ENCODE measurements at places on chromosomes 3 and 15.

DNA sequence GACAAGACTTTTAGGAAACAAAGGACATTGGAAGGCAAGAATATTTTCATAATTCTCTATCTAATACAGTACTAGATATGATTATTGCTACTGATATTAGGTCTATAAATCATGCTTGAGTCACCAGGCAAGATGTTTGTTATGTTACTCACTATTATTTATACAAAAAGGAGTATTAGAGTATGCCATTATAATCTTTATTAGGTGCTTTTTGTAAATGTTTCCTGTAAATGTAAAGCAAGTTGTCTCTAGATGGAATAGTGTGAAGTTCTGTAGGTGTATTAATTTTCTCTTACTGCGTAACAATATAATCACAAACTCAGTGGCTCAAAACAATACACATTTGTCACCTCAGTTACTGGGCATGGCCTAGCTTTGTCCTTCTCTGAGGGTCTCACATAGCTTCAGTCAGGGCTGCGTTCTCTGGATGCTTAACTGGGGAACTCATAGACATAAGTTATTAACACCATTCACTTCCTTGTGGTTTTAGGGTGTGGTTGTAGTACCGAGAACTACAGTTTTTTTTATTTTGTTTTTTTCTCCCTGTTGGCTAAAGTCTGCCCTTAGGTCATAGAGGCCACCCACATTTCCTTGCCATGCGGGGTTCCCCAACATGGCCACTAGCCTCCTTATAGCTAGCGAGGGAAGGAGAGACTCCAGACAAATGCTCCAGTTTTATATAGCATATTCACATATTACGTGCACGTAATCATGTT lies 20.3 kb upstream of the MAP3K13 start:
- no peaks in the 10 kb centered on the region for H3K27me3 ChIP-seq
- peak overlapping the region; percentile 83 for H3K27ac ChIP-seq
- H3K4me1 ChIP-seq: peaks cover 26% of the 10 kb centered on the region
- H3K36me3 ChIP-seq: no peaks in the 10 kb centered on the region
- no peak for DNase-seq

DNA sequence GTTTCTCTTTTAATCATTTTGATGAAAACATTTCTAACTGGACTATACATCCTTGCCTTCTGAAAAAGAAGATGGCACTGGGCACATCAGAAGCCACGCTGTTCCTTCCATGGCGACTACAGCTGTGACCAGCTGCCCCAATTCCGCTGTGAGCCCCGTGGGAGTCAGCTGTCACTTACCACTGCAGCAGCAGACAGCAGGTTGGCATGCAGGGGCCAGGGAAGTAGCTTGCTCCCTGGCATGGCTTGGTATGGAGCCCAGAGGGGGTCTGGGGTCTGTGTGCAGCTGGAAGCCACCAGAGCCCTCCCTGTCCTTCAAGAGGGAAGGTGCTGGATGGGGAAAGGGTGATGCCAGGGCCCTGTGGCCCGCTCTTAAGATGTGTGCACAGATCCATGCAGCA lies 4.5 kb upstream of the ZXDC start:
- no peaks in the 10 kb centered on the region for H3K4me1 ChIP-seq
- H3K36me3 ChIP-seq: no peaks in the 10 kb centered on the region
- H3K27me3 ChIP-seq: no peaks in the 10 kb centered on the region
- H3K27ac ChIP-seq: no peak overlapping the region

GRCh38 chr15:53836618-53837017 lies 77.2 kb upstream of the WDR72 start:
- H3K27me3 ChIP-seq: peaks cover 20% of the 10 kb centered on the region
- peaks cover 2% of the 10 kb centered on the region for H3K4me1 ChIP-seq
- H3K4me3 ChIP-seq: no peak overlapping the region
- no peaks in the 10 kb centered on the region for H3K36me3 ChIP-seq

GRCh38 chr3:76432396-76432795 lies 607.5 kb upstream of the ROBO2 start:
- no peak overlapping the region for H3K4me3 ChIP-seq
- peaks cover 15% of the 10 kb centered on the region for H3K27me3 ChIP-seq
- H3K27ac ChIP-seq: no peak overlapping the region
- H3K4me1 ChIP-seq: no peaks in the 10 kb centered on the region
- no peaks in the 10 kb centered on the region for H3K36me3 ChIP-seq

GRCh38 chr3:187022403-187023029 lies 92.2 kb downstream of the ST6GAL1 start:
- no peak overlapping the region for H3K27ac ChIP-seq
- no peak for DNase-seq
- no peaks in the 10 kb centered on the region for H3K4me1 ChIP-seq

DNA sequence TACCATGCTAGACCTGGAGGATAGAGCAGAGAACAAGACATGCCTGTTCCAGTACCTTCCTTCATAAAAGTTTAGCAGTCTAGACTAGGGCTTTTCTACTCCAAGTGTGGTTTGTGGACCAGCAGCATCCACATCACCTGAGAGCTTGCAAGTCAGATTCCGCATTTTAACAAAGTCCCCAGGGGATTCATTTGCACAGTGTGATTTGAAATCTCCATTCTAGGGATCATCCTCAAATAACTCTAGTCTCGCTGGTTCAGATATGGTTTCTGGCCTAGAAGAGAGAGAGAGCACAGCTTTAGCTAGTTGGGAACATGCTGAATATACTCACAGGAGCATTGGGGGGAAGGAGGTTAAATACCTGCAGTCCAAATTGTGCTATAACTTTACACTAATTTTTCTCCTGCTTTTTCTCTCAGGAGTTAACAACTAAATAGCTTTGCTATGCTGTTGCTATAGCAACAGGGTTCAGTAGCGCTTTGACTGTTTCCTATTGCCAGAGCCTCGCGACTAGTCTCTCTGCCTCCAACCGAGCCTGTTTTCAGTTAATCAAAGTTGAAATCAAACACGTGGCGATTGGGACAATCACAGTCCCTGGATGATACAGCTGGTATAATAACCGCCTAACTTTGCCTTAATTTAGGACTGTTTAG lies 64.0 kb upstream of the RASGRF1 start:
- peaks cover 12% of the 10 kb centered on the region for H3K4me1 ChIP-seq
- H3K4me3 ChIP-seq: no peak overlapping the region
- H3K27me3 ChIP-seq: no peaks in the 10 kb centered on the region

GRCh38 chr3:13684350-13684749 lies 135.4 kb downstream of the FBLN2 start:
- H3K36me3 ChIP-seq: no peaks in the 10 kb centered on the region
- no peak for DNase-seq
- no peaks in the 10 kb centered on the region for H3K4me1 ChIP-seq
- H3K27ac ChIP-seq: no peak overlapping the region

DNA sequence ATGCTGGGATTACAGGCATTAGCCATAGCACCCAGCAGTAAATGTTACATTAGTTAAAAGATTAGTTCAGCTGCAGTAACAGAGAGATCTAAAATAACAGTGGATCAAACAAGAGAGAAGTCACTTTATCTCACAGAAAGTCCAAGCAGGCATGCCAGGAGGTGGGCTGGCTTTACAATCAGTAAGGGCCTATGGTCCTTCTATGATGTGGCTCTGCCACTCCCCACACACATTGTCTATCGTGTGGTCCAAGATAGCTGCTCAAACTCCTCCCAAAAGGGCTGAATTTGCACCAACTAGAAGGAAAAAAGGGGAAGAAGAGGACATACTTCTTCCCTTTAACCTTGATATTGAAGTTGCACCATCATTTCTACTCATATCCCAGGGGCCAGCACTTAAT lies 4.6 kb upstream of the RUVBL1 start:
- no peak overlapping the region for H3K4me3 ChIP-seq
- H3K27me3 ChIP-seq: no peaks in the 10 kb centered on the region
- no peaks in the 10 kb centered on the region for H3K4me1 ChIP-seq
- no peak overlapping the region for H3K27ac ChIP-seq
- H3K36me3 ChIP-seq: no peaks in the 10 kb centered on the region

- H3K4me3 ChIP-seq: no peak overlapping the region
- DNase-seq: no peak
- H3K4me1 ChIP-seq: no peaks in the 10 kb centered on the region
- H3K36me3 ChIP-seq: no peaks in the 10 kb centered on the region
Observed at GRCh38 chr15:88218557-88219221, 37.9 kb downstream of the NTRK3 start.

DNA sequence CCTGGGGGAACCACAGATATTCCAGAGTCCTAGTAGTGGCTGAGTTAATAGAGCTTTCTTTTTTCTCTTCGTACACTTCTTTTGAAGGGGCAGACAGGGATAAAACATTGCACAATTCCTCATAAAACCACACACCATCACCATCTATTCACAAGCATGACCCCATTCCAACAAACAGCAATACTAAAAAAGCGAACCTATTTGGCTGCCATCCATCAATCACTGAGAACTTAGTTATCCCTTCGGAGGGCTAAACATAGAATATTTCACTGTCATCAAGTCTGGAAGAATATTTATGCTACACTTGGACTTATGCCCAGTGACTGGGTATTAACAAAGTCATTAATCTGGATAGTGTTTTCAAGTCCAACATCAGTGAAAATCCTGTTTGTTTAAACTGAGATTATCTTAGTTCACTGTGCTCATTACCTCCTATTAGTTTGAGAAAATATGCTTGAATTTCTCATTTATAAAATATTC lies 80.3 kb upstream of the PRTG start:
- no peaks in the 10 kb centered on the region for H3K4me1 ChIP-seq
- H3K27ac ChIP-seq: no peak overlapping the region
- H3K27me3 ChIP-seq: no peaks in the 10 kb centered on the region
- no peak for DNase-seq
- no peak overlapping the region for H3K4me3 ChIP-seq
- H3K36me3 ChIP-seq: peaks cover 4% of the 10 kb centered on the region

- no peak for DNase-seq
- H3K27ac ChIP-seq: peak overlapping the region; percentile 91
- H3K4me1 ChIP-seq: peaks cover 16% of the 10 kb centered on the region
- H3K4me3 ChIP-seq: no peak overlapping the region
- no peaks in the 10 kb centered on the region for H3K27me3 ChIP-seq
Observed at GRCh38 chr15:70833422-70833821, 20.5 kb downstream of the LARP6 start.

DNA sequence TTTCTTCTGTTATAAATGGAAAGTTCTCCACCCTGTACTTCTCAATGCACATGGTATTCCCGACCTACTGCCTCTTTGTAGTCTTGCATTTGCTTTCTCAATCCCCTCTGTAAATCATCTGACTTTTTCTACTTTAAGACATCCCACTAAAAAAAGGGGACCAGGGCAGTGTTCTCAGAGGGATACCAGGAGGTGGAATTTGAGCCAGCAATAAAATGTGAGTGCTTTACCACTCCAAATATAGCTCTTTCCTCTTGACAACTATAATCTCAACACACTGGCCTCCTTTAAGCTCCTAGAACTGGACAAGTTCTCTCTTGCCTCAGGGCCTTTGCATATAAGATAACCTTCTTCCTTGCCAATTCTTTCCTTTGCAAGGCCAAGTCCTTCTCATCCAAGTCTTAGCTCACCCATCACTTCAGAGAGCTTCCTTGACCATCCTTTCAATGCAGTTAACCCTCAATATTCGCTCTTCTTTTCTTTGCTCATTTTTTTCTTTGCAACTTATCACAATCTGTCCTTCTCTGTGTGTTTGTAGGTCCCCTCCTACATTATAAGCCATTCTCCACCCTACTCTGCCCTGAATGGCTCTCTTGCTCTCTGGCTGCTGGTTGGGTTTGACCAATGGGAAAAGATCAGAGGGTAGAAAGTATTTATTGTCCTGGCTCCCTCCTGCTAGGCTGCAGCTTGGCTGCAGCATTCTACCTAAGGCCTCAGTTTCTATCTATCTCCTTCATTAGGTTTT lies 93.4 kb downstream of the PRICKLE2 start:
- no peak overlapping the region for H3K4me3 ChIP-seq
- no peak for DNase-seq
- no peaks in the 10 kb centered on the region for H3K4me1 ChIP-seq
- H3K27ac ChIP-seq: no peak overlapping the region
- no peaks in the 10 kb centered on the region for H3K27me3 ChIP-seq

GRCh38 chr15:61828008-61828407 lies 232.2 kb downstream of the VPS13C start:
- H3K4me3 ChIP-seq: no peak overlapping the region
- DNase-seq: no peak
- no peak overlapping the region for H3K27ac ChIP-seq
- H3K4me1 ChIP-seq: no peaks in the 10 kb centered on the region
- H3K27me3 ChIP-seq: no peaks in the 10 kb centered on the region

GRCh38 chr15:53130943-53131342 lies 340.8 kb upstream of the ONECUT1 start:
- H3K36me3 ChIP-seq: no peaks in the 10 kb centered on the region
- peaks cover 3% of the 10 kb centered on the region for H3K4me1 ChIP-seq
- H3K27ac ChIP-seq: no peak overlapping the region

GRCh38 chr3:37753428-37753827 lies 108.3 kb upstream of the CTDSPL start:
- no peak for DNase-seq
- no peak overlapping the region for H3K27ac ChIP-seq
- H3K27me3 ChIP-seq: peaks cover 3% of the 10 kb centered on the region
- no peaks in the 10 kb centered on the region for H3K4me1 ChIP-seq

- H3K27ac ChIP-seq: no peak overlapping the region
- H3K4me1 ChIP-seq: no peaks in the 10 kb centered on the region
- H3K4me3 ChIP-seq: no peak overlapping the region
- no peaks in the 10 kb centered on the region for H3K27me3 ChIP-seq
- DNase-seq: no peak
Observed at GRCh38 chr3:156373095-156373494, 181.8 kb downstream of the SSR3 start.

DNA sequence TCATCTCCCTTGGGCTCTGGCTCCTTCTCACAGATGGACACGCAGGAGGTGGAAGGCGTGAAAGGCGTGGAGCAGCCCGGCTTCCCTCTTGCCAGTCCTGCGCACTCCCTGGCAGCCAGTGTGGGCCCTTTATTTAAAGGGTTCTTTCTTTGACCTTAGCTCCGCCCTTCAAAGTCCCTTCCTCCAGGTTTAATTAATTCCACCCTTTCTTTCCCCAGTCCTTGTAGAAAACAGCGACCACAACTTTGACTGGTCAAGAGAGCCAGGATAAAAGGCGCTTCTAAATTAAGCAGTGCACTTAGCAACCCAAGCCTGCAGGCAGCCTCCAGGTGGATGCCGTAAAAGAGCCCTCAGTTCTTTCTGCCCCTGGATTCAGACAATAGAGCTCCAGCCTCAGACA lies at the start of gene HDC:
Gene HDC, minus strand, starts transcription at position 107 of the 400 bp plus-strand sequence. Its CDS starts 103 bp downstream, at position 4.
- no peak within 1 kb of the TSS for H3K4me3 ChIP-seq
- H3K36me3 ChIP-seq: no peaks in the 10 kb centered on the region
- DNase-seq: no peak
- H3K27me3 ChIP-seq: no peaks in the 10 kb centered on the region
- H3K27ac ChIP-seq: no peak within 1 kb of the TSS

GRCh38 chr3:161275919-161276318 lies 54.8 kb downstream of the NMD3 start:
- 0 out of 2 replicates have a peak, but pooled peaks cover 3% of the 10 kb centered on the region for H3K36me3 ChIP-seq
- no peaks in the 10 kb centered on the region for H3K27me3 ChIP-seq
- no peak overlapping the region for H3K4me3 ChIP-seq
- no peak overlapping the region for H3K27ac ChIP-seq
- no peak for DNase-seq

DNA sequence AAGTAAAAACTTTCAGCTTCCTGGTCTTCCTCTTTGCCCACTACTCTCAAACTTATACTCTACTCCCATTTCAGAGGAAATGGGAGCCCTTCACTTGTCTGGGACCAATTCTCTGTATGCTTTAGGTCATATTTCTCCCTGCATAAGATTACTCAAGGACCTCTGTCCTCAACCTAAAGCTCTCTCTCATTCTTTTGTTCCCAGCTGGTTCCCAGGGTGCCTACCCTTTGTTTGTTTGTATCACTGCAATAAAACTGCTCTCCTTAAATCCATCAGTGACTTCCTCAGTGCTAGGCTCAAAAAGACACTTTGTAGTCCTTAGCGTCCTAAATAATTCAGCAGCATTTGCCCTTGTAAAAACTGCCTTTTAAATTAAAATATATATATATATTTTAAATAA lies 2.9 kb downstream of the NGRN start:
- no peaks in the 10 kb centered on the region for H3K27me3 ChIP-seq
- no peak overlapping the region for H3K4me3 ChIP-seq
- no peak overlapping the region for H3K27ac ChIP-seq
- no peak for DNase-seq
- peaks cover 20% of the 10 kb centered on the region for H3K4me1 ChIP-seq
